Frontal cortex (tissue), 4 donors: ENCODE measurements at places on chromosomes 2 and 18. TPM values are rescaled to one million over a fixed set of nuclear protein-coding genes. Genes with fewer than 3 reads are reported as not detected.

GRCh38 chr2:179129574-179130238, 79.8 kb upstream of the CCDC141 start:
- no peak for DNase-seq

- DNase-seq, result no peak
Observed at GRCh38 chr2:39615675-39616074, 50.0 kb upstream of the TMEM178A start.

- no peak for DNase-seq
Observed at GRCh38 chr2:196368546-196369225, 197.3 kb upstream of the STK17B start.

DNA sequence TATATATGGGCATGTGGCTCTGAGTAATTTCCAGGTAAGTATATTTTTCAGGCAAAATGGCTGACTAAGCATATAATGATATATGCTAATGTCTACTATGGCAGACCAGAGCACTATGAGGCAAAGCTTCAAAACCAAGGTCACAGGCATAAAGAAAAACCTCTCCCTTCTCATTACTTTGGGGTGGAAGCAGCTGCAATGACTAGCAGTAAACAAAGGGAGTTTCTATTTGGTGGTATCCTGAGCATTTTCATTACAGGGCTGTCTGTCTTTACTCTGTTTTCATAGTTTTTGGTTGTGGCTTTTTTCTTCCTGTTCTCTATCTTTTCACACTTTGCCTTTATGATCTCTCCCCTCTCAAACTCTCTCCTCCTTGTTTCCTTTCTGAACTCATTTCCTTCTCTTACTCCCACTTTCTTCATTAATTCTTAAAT, 15.6 kb downstream of the PDE6D start:
- no peak for DNase-seq

RNF125 gene
- total RNA-seq, result 2.0 TPM

DNA sequence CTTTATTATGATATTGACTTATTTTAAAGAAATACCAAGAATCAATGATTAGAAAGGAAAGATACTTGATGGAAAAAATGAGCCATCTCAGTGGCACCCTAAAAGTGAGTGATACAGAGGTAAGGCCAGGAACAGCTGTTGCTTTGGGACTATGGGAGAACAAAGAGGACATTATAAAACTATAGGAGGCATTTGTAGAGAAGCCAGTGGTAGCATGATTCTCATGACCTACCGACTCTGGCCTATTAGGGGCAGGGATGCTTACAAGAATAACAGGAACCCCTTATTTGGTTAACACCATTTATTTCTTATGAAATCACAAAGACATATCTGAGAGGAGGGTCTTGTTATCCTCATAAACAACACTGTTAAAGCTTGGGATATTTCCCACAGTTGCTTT, 162.2 kb downstream of the RIT2 start:
- no peak for DNase-seq

- no peak for DNase-seq
Observed at GRCh38 chr18:32284284-32284683, 94.4 kb downstream of the MEP1B start.

DNA sequence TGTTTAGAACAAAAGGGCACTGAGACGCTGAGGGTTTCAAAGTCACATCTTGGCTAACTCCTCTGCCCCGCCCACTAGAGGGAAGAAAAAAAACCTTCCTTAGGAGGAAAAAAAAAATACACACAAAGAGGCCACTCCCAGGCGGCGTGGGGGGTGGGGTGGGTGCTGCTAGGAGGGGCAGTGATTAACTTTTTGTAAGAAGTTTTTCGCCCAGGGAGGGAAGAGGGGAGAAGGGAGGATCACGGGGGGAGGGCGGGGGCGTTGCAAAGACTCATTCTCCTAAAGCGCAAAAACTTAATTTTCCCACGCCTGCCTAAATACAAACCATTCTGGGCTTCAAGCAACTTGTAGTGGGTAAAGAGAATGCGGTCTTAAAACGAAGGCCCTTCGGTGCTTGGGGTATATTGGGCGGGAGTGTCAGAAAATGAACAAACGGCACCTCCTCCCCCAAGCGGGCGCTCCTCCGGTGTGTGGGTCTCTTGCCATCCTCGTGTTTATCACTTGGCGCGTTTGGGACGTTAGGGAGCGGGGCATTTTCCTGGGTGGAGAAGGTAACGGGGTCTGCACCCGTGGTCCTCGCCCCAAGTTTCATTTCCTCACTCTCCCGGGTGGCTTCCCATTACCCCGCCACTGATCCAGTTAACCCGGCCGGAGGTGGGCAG, 1.7 kb downstream of the CXCR4 start:
- no peak for DNase-seq

DNA sequence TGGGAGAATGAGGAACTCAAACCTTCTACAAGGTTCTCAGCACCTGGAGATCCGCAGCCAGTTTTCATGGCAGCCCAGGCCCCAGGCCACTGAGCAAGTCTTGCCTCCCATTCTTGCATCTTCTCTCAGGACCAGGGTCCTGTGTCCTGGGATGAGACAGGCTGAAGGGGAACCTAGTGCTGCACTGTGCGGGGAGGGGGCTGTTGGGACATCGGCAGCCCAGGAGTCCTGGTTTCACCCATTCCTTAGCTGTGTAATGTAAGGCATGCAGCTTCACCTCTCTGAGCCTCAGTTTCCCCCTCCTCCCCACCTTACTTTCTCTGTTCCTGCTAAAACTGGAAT, 43.9 kb downstream of the TNS1 start:
- DNase-seq, result no peak

ASAP2 gene
- 32.2 TPM for total RNA-seq

GPC1 gene
- total RNA-seq, result 38.7 TPM

DCC gene
- 15.1 TPM for total RNA-seq

FOSL2 gene
- 20.0 TPM for total RNA-seq

- no peak for DNase-seq
Observed at GRCh38 chr18:10659000-10659399, 133.2 kb downstream of the NAPG start.

CDK5R2 gene
- 5.3 TPM for total RNA-seq

TMEM17 gene
- 4.9 TPM for total RNA-seq

GRCh38 chr2:190831941-190832340, 48.7 kb upstream of the GLS start:
- no peak for DNase-seq
